ENCODE measurements at places on chromosomes 16 and 17. TPM values are rescaled to one million over a fixed set of nuclear protein-coding genes. Genes with fewer than 3 reads are reported as not detected.

DNA sequence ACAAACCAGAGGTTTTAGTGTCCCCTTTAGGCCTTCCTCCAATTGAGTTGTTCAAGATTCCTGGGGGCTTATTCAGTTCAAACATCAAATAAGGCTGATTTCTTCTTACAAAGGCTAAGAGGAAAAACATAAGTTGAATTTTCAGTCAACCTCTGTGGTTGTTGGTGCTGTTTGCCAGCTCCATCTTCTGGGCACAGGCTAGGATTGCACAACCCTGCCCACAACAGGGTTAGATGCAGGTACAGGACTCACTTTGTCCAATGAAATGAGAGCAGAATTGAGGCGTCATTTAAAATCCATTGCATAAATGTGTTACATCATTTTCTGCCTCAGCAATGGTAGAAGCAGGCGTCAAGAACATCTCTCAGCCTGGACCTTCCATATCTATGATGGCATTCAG is 173.3 kb downstream of the PMP22 start:
- no peak for DNase-seq

GRCh38 chr17:3903881-3904290 is 11.0 kb upstream of the CAMKK1 start:
- DNase-seq = no peak

SCARF1 gene
- total RNA-seq = 11.2 TPM

WNT3 gene
- 0.91 TPM for total RNA-seq

GRCh38 chr16:25608002-25608401 is 83.8 kb upstream of the HS3ST4 start:
- no peak for DNase-seq

- DNase-seq = no peak
Observed at GRCh38 chr16:87621550-87621829, 19.2 kb downstream of the JPH3 start.

- no peak for DNase-seq
Observed at GRCh38 chr17:40041196-40041595, 13.0 kb downstream of the MED24 start.

TEKT1 gene
- total RNA-seq = not detected

DNA sequence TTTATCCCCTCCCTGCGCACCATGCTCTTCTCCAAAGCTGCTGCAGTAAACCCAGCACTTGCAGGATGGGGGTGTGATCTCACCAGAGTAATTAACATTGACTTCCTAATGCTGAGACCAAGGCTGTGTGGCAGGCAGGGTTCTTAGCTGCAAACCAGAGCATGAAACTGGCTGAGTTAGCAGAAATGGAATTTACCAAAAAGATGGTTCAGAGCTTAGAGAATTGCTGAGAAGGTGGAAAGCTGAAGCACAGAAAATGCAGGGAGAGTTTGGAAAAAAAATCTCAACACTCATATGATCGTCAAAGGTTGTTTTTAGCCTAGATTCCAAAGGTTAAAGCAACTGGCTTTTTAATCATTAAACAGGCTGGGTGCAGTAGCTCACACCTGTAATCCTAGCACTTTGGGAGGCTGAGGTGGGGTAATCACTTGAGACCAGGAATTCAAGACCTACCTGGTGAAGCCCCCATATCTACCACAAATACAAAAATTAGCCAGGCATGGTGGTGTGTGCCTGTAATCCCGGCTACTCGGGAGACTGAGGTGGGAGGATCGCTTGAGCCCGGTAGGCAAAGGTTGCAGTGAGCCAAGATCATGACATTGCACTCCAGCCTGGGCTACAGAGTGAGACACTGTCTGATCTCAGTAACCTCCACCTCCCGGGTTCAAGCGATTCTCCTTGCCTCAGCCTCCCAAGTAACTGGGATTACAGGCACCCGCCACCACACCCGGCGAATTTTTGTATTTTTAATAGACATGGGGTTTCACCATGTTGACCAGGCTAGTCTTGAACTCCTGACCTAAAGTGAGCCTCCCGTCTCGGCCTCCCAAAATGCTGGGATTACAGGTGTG is 6.0 kb upstream of the TXNDC11 start:
- no peak for DNase-seq

DNA sequence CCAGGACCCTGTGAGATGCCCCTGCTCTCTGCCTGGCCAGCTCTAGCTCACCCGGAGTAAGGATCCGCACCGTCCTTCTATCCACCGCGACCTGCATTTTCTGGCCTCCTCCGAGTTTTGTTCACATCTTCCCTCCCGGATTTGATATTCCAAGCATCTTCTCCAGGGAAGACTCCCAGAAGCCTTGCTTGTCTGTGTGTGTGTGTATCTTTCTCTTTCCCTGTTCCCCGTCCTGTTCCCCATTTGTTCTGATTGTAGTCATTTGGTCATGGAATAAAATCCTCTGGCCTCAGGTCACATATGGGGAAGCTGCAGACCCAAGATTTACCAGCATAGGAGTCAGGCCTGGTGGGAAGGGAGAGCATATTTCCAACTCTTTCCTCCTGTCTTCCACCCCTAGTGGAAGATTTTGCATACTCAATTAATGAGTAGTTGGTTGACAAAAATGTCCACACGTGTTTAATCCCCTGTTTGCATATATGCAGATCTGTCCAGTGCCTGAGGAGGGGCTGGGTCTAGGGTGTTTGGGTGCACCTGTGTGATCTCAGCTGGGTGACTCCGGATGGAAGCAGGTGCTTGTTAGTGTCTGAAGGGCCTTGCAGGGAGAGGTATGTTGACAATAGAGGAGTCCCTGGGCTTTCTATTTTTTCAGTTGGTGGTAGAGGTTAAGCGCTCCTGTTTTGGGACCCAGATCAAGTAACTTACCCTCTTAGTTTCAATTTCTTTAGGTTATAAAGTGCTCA is 1.9 kb downstream of the PRAC1 start:
- no peak for DNase-seq

DNA sequence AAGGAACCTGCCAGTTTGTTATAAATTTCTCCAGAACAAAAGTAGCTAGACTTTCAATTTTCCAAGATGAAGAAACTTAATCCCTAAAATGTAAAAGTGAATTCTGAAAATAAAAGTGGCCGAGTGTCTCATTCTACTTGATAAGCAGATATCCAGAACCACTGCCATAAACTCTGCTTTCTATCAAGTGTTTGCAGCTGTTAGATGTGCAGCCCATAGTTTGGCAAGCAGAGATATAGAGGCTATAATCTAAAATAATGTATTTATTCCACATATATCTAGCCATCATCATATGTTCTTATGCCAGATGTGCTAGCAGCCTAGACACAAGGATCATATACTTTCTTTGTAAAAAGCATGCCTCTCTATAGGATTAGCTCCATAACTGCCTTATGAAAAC is 14.7 kb upstream of the FBXL20 start:
- no peak for DNase-seq

GRCh38 chr17:75810216-75810615 is 25.6 kb downstream of the UNK start:
- DNase-seq = peak; percentile 13

KRTAP2-2 gene
- total RNA-seq = not detected

KRT24 gene
- not detected for total RNA-seq

DNA sequence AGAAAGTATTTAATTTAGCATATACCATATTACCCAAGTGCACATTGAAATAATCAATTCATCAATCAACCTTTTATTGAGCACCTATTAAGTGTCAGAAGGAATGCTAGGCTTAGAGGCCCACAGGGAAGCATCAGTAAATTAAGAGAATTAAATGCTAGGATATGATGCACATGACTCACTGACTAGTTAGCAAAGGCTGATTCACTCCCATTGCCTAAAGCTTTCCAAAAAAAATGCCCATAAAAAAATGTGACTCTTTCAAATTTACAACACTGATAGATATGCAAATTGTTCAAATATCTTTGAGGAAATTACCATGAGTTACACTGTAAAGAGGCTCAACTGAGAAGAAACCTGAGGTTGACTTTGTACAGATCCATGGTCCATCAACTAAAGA is 883.3 kb downstream of the CDH11 start:
- DNase-seq = no peak

CTNS gene
- 5.1 TPM for total RNA-seq

DNA sequence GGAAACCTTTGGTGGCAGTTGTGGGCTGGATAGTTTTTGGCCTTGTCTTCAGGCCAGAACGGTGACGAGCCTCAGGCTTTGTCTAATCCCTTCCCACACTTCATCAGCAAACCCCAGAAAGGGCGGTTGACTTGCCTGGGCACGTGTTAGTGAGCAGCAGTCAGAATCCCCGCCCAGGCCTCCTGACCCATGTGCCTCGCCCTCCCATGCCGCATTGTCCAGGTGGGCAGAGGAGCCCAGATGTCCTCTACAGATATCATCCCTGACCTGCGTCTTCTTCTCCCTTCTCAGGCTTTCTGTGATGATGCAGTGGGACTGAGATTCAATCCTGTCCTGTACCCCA is 82.5 kb downstream of the OR1D5 start:
- DNase-seq = no peak

- DNase-seq = peak; percentile 46
Observed at GRCh38 chr17:79845601-79845949, 6.3 kb upstream of the CBX4 start.

DNAJC7 gene
- 81.2 TPM for total RNA-seq

DNA sequence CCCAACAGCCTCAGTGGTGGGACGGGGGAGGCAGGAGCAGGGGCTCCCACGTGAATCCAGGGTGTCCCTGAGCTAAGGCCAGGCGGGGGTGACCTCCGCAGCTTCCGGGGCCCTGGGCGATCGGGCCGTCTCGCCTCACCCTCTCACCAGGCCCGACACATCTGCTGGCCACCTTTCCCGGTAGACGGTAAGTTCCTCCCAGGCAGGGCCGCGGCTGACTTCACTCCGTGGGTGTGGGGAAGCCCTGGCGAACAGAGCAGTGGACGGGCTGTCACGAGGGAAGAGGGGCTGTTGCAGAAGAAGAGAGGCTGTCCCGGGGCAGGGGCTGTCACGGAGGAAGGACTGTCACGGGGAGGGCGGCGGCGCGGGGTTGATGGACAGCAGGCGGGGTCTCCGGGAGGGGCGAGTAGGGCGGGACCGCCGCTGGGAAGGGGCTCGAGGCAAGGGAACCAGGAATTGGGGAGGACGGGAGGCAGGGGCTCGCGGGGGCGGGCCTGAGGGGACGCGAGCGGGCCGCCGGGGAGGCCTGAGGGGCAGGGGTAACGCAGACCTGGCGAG is 498 bp downstream of the PKMYT1 start:
- DNase-seq = no peak

DNA sequence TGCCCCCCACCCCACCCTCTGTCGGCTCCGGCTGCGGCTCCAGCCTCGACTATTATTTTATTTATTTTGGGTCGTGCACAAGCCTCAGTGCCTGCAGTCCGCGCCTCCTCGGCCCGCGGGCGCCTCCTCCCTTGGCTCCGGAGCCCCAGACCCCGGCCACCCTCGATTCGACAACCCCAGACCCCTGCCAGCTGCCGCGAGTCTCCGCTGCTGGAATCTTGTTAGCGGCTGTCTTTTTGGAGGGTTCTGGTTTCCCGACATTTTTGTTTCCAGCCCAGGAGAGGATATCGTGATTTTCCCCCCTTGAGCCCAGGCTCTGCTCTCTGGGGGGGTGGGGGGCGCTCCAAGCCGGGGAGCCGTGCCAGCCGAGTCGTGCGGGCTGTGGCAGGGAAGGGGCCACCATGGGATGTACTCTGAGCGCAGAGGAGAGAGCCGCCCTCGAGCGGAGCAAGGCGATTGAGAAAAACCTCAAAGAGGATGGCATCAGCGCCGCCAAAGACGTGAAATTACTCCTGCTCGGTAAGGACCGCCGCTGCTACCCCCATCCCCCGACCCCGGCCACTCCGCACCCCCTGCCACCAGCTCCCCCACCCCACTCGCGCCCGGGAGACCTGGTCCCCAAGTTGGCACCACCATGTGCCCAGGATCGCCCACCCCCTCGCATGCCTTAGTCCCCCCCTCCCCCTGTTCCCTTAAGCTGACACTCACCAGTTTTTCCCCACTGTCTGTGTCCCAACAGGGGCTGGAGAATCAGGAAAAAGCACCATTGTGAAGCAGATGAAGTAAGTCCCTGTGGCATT is 746 bp downstream of the GNAO1 start:
- DNase-seq = peak; percentile 43

ZNF624 gene
- 1.4 TPM for total RNA-seq

CBFA2T3 gene
- total RNA-seq = 8.6 TPM

GRCh38 chr16:50238868-50239301 is 27.5 kb upstream of the ADCY7 start:
- no peak for DNase-seq

ALOX15 gene
- not detected for total RNA-seq

- no peak for DNase-seq
Observed at GRCh38 chr17:57970710-57971109, 15.5 kb upstream of the CUEDC1 start.

- peak; percentile 94 for DNase-seq
Observed at GRCh38 chr17:44066204-44066930, at the start of gene LSM12. LSM12 (minus strand) TSS chr17:44066671; CDS start chr17:44066587, 84 bp downstream.

DNA sequence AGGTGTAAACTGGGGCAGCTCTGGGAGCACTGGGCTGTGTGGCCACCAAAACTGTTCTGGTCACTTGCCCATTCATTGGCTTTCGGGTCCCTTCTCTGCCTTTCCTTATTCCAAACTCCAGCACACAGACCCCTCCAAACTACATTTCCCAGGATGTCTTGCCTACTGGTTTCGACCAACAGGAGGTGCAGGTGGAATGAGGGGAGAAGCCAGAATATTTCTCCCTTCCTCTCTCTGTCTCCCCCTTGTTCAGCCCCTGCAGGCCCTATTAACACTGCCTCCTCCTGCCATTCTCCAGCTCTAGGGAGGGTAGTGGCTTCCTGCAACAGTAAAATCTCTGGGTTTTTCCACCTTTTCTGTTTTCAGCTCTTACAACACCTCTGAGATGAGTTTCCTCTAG is 13.2 kb upstream of the NAGPA start:
- no peak for DNase-seq

NOG gene
- total RNA-seq = 0.65 TPM

DNA sequence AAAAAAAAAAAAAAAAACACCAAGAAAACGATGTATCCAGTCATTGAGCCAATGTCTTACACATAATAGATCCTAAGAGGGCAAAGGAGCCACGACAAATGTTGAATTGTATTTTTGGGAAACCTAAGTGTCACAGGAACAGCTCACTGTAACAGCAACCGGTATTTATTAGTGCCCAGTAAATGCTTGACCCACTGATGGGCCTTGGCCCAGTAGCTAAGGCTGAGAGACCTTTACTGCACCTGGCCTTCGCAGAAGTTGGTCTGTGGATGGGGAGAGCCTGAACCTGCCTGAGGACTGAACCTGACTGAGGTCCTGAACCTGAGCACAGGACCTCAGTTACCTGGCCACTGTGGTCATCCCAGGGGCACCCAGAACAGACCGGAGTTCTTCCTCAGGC is 65.0 kb upstream of the TBX2 start:
- no peak for DNase-seq

GRCh38 chr17:81470270-81470943 is 42.2 kb downstream of the ACTG1 start:
- no peak for DNase-seq

DNA sequence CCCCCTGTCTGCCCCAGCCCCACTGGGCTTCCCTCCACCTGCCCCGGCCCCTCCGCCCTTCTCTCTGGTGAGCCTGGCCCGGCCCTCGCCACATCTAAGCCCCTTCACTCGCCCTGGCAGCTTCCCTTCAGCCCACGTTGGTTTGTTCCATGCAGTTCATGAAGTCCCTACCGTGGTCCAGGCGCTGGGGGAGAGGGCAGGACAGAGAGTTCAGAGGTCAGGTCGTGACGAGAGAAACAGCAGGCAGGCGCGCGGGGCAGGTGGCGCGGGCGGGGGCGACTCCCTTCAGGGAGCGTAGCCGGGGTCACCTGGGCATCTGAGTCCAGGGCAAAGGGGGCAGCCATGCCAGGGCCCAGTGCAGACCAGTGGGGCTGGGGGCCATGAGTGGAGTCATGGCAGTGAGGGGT is 8.9 kb upstream of the TEDC2 start:
- DNase-seq = no peak

AGRP gene
- not detected for total RNA-seq

TEX19 gene
- not detected for total RNA-seq

CCL23 gene
- total RNA-seq = not detected

RAB26 gene
- 0.43 TPM for total RNA-seq

Data from Right ventricle myocardium superior (tissue), 1 donor.